Hematopoietic multipotent progenitor cell treated with erythropoietin and hydrocortisone succinate and interleukin-3 and kit ligand, for 17 days (in vitro differentiated cells): ENCODE measurements at places on chromosomes 6 and 20.

DNA sequence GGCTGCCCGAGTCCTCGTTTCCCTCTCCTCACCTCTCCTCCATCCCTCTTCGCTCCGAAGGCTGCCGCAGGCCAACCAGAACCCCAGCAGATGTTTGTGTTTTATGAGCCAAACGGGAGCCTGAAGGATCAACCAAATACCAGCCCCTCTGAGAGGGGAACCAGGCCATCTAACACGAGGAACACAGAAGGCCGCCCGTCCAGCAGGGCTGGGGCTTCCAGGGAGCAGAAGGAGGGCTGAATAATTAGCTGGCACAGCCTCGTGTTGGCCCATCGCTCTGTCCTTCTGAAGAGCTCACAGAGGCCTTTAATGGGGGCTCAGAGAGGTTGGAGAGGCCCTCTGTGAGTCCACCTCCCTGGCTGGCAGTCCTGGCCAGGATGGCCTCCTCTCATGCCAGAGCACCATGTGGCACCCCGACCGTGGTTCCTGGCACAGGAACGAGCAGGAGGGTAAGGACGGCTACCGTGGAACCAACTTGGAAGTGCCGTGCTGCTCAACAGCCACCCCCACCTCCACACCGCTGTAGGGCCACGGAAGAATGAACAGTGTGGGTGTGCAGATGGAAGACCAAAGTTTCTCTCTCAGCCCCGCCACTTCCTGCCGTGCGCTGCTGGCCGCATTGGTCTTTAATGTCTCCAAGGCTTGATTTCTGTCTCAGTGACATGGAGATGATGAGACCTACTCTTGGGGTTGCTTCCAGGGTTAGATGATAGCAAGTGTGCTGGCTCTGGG, 155.2 kb downstream of the SCML4 start:
- DNase-seq: no peak

GRCh38 chr6:109672175-109672574, 18.8 kb downstream of the AK9 start:
- DNase-seq: no peak

DNA sequence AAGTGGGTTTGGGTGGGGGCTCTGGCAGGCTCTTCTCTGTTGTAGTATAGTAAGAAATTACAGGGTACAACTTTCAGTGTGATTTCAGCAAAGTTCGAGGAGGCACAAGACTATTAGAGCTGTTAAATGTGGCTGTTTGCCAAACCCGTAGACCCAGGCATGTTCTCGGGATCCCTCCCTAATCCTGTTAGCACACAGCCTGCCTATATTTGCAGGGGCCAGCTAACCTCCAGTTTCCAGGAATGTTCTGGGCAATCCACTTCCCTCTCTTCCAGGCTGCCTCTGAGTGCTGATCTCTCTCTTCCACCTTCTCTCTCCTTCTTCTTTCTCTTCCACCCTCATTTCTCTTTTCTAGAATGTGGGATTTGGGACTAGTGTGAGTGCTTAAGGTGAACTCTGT, 34.8 kb upstream of the ZFP64 start:
- no peak for DNase-seq

GRCh38 chr6:111541026-111541681, 58.1 kb upstream of the REV3L start:
- DNase-seq: no peak

GRCh38 chr20:57857969-57858368, 148.2 kb upstream of the PMEPA1 start:
- DNase-seq: no peak

DNA sequence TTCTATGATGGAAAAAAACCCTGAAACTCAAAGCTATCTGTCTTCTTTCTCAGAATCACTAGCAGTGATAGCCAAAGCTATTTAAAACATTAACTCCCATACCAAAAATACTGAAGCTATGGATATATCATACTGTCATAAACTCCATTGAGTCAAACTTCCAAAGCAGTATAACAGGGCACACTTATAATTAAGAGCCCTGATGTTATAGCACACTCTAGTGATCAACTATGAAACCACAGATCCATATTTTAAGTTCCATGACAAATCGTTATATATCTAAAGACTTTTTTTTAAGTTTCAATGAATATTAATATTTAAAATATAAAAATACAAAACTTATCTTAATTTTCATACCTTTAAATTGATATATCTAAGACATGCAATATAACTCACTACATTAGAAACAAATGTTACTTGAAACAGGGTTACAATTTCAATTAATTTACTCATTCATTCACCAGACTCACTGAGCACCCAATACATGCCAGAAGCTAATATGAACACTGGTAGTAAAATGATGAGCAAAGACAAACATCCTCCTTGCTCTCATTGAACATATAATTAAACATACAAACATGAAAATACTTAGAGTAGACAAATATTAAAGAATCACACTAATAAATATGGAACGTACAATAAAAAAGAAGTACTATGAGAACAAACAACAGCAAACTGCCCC, 69.3 kb downstream of the IBTK start:
- DNase-seq: no peak

DNA sequence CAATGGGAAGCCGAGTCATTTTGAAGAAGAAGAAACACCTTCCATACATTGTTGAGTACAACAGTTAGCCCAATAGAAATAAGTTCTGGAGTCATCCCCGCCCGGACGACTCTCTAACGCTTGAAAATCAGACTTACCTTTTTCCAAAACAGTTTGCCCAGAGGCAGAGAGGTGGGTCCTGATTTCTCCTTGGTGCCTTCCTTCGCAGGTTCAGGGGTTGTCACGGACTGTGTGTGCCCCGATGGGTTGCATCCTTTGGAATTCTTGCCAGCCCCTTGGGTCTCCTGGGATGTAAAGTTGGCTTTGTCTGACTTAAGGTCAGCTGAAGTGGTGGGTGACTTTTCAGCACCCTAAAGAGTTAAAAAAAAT, 85.3 kb downstream of the BCAS1 start:
- no peak for DNase-seq

DNA sequence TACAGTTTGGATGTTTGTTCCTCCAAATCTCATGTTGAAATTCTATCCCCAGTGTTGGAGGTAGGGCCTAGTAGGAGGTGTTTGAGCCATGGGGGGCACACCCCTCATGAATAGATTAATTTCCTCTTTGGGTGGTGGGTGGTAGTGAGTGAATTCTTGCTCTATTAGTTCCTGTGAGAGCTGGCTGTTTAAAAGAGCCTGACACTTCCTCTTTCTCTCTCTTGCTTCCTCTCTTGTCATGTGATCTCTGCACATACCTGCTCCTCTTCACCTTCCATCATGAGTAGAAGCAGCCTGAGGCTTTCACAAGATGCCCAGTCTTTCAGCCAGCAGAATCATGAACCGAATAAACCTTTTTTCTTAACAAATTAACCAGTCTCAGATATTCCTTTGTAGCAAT, 340.2 kb upstream of the CHD6 start:
- no peak for DNase-seq

GRCh38 chr6:109456710-109457561, 1.4 kb upstream of the MICAL1 start:
- no peak for DNase-seq

GRCh38 chr6:29793036-29793356, 34.6 kb upstream of the HLA-G start:
- DNase-seq: no peak

GRCh38 chr6:80020381-80021120, 16.1 kb downstream of the TTK start:
- no peak for DNase-seq

DNA sequence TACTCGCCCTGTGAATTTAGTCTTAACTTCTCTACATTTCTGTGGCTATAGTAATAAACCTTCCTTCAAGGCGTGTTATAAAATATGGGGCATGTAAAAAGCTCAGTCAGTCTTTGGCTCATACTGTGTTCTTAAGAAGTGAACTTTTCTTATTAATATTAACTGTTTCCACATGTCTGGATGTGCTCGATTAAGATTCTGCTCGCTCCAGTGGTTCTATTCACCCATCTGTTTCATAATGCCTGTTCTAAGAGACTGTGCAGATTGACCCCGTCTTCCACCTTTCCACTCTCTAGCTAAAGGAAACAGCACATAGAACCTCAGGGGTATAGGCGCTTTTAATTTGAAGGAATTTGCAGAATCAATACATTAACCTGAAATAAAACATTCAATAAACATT, 99.9 kb downstream of the L3MBTL3 start:
- DNase-seq: no peak

GRCh38 chr20:48844996-48845395, 17.2 kb upstream of the PREX1 start:
- DNase-seq: no peak

GRCh38 chr6:161270116-161270515, 3.7 kb downstream of the AGPAT4 start:
- no peak for DNase-seq

- DNase-seq: no peak
Observed at GRCh38 chr6:113881478-113881980, 24.4 kb downstream of the MARCKS start.

GRCh38 chr6:76774781-76775384, 688.4 kb downstream of the HTR1B start:
- no peak for DNase-seq

DNA sequence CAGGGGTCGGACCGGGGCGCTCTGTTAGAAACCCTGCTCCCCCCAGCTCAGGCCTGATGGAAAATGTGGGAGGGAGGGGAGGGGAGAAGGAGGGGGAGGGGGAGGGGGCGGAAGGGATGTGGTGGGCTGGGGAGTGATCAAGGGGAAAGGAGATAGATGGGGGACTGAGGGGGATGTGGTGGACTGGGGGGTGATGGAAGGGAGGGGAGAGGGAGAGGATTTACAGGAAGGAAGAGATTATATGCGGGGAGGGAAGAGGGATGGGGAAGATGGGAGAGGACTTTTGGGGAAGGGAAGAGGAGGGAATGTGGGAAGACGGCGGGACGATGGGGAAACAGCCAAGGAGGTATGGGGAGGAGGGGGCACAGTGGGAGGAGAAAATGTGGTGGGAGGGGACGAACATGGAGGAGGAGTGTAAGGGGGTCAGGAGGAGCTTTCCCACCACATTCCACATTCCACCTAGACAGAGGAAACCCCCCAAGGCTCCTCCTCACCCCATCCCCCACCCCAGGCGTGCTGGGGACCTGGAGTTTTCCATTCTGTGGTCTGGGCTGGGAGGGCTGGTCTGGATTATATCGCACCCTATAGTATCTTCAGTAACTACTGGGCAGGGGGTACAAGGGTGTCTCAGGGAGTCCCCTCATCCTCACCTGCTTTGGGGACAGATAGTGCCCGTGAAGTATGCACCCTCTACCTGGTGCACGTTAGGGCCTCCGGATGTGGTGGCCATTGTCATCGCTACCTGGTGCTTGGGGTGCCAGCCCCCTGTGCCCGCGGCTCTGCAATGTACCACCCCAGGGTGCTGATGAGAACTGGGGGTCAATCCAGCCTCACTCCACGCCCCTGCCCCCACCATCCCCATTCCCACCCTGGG, 578 bp upstream of the PTGIS start:
- no peak for DNase-seq

- DNase-seq: no peak
Observed at GRCh38 chr6:154593122-154593521, 82.6 kb upstream of the CNKSR3 start.

DNA sequence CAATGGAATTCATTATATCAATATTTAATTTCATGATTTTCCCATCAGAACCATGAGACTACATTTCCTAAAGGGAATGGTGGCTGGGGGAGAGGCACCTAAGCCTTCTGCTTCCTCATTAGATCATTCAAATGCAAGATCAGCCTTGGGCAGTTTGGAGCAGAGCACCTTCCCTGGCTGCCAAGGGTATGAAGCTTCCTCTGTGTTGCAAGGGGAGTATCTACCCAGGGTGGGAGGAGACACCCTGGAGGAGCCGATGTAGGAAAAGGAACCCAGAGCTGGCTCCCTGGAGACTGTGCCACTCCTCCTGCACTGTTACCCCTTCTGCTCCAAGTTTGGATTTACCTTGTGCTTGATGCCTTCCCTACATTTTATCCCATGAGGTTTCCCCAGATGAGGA, 299.7 kb upstream of the PRDM1 start:
- DNase-seq: no peak

DNA sequence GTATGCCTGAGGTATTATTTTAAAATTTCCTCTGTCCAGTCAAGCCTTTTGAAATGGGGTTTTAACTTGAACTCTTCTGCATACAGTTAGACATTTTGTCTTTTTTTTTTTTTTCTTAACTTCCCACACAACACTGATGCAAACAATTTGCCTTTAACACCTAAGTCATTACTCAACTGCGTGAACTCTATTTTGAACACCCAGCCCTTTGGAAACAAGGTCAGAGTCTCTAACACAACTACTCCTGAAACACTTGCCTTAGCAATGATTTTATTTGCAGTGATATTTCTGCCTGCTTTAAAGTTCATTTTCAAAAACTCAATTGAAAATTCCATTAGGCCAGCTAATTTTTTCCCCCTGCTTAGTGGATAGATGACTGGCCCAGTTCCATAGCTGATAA, 24.2 kb downstream of the GLYATL3 start:
- no peak for DNase-seq

DNA sequence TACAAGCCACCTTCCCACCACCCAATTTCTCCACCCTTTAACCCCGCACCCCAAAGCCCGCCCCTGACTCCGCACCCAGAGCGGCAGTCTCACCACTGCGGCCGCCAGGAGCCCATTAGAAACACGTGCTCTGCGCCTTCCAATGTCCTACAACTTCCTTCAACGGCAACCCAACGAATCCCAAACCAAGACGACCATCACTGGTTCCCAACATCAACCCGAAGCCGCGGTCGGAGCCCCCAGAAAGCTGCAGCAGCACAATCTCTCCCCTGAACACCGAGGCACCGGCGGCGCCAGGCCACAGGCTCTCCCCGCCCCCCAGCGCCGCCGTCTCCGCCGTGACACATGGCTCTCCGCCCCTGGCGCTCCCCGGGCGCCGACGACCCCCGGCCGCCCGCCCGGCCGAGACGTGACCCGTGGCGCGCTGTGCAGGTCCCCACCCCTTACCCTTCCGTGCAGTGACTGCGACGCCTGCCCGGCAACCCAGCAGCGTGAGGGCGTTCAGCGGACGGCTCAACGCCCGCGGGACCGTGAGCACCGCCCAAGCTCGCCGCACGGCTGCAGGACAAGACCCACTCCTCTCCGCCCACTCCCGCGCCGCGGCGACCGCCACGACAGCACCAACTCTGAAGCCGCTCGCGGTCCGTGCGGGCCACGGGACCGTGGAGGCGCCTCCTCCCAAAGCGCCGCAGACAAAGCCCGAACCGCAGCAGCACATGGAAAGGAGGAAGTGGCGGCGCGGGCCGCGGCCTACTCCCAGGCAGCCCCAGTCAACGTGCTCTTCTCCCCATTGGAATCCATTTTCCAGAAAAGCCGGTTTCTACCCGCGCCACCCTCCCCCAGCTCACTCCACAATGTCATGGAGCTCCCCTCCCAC, 551 bp downstream of the SYNCRIP start:
- DNase-seq: peak; percentile 34

- no peak for DNase-seq
Observed at GRCh38 chr6:159970659-159971063, 1.8 kb downstream of the IGF2R start.

GRCh38 chr20:11447371-11448100, 470.2 kb upstream of the BTBD3 start:
- DNase-seq: no peak

DNA sequence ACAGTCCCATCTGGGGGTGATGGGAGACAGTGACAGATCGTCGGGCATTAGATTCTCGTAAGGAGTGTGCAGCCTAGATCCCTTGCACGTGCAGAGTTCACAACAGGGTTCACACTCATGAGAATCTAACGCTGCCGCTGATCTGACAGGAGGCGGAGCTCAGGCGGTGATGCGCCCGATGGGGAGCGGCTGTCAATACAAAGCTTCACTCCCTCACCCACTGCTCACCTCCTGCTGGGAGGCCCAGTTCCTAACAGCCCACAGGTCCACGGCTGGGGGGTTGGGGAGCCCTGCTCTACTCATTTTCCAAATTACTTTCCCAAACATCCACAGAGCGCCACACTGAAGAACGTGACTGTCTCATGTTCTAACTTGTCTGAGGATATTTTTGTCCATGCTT, 25.3 kb downstream of the CTCFL start:
- DNase-seq: no peak
